ENCODE measurements at places on chromosomes 1 and 21.

- no peak for DNase-seq
Measured at GRCh38 chr1:12339396-12339795, 109.6 kb downstream of the VPS13D start.

DNA sequence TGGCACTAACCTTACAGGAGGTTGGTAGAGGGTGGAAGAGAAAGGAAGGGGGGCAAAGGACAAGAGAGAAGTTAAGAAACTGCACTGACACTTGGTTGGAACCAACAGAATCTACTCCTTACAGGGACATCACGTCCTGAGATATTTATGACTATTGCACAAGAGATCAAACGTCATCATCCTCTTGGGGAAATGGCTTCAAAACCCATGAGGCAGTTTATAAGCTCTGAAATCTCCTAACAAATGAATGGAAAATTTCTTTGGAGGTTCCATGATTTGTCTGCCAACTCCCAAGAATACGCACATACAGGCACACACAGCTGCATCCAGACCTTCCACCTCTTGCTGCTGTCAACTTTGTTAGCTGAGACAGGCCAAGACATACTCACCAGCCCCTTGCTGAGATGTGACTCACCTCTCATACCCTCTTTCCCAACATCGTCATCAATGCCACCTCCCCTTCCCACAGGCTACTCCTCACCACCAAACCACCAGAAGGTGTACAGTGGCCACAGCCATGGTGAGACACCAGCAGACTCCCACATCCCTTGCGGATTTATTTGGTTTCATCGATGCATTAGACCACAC lies 135.5 kb downstream of the SETD4 start:
- DNase-seq: no peak

GRCh38 chr1:148308832-148309458 lies 156.9 kb upstream of the NBPF11 start:
- DNase-seq: no peak

DNA sequence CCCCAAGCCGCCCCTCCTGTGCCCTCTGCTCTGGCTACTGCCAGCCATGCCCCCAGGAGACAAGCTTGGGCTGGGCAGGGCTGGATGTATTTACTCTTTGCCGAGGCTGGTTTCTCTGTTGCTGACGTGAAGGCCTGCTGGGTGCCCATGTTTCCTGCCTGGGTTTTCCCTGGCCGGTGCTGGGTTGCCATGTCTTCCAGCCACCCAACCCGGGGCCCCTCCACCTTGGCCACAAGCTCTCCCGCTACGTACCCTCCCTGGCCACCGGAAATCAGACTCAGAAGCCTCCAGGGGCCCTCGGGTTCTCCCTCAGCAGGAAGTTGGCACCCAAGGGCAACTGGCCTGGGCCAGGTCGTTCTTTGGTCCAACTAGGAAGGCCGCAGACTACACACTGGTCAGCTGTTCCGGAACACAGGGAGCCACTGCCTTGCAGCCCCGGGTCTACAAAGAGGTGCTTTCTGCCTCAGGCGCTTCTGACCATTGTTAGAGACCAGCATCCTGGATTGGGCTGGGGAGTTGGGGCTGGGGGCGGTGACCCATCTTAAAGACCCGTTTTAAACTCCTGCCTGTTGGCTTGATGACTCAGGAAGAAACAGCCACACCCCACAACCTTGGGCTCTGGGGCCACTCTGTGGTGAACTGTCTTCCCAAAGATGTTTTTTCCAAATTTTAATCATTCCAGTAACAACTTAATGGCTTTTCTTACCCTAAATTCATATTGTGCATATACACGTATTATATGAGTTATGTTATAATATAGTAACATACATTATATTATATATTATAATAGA lies 71.2 kb upstream of the RUNX3 start:
- DNase-seq: no peak

DNA sequence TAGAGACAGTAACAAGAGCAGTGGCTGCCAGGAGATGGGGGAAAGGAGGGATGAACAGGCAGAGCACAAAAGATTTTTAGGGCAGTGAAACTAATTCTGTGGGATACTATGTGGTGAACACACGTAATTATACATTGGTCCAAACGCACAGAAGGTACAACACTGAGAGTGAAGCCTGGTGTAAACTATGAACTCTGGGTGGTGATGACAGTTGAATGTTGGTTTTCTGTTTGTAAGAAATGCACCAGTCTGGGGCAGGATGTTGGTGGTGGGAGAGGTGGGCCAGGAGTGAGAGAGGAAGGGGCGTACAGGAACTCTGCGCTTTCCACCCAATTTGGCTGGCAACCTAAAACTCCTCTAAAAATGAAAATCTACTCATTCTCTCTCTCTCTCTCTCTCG lies 50.2 kb upstream of the TIAM1 start:
- peak; percentile 5 for DNase-seq

DNA sequence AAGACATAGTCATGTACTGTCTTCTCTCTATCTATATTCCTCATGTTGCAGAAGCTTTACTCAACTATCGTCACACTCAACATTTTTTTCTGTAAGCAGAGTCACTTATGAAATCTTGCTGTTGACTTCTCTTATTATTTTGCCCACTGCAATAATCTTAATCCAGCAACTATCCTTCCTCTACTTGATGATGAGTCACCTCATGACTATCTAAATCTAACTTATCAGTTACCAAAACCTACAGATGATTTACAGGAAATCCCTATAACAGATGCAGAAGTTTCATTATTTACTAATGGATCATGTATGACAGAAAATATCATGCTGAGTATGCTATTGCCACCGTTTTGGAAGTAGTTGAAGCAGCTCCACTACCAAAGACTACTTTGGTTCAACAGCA lies 378.9 kb downstream of the DUSP10 start:
- no peak for DNase-seq

DNA sequence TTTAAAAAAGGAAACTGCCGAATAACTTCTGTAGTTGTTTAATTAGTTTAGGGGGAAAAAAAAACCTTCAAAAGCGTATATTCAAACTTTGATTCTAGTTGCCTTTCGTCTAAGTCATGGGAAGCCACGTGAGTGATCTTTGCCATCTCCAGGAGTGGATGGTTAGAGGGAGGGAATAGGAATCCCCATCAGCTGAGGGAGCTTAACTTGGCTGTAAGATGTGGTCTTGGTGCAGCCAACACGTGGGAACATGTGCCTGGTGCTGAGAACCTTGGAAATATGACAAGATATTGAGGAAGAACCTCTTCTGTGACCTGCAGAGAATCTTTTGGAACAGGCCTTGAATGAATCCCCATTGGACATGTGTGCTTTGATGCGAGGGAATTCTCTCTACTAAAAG lies 1.7 kb downstream of the BACE2 start:
- DNase-seq: no peak

- DNase-seq: no peak
Measured at GRCh38 chr1:14778541-14778897, 180.0 kb downstream of the KAZN start.

DNA sequence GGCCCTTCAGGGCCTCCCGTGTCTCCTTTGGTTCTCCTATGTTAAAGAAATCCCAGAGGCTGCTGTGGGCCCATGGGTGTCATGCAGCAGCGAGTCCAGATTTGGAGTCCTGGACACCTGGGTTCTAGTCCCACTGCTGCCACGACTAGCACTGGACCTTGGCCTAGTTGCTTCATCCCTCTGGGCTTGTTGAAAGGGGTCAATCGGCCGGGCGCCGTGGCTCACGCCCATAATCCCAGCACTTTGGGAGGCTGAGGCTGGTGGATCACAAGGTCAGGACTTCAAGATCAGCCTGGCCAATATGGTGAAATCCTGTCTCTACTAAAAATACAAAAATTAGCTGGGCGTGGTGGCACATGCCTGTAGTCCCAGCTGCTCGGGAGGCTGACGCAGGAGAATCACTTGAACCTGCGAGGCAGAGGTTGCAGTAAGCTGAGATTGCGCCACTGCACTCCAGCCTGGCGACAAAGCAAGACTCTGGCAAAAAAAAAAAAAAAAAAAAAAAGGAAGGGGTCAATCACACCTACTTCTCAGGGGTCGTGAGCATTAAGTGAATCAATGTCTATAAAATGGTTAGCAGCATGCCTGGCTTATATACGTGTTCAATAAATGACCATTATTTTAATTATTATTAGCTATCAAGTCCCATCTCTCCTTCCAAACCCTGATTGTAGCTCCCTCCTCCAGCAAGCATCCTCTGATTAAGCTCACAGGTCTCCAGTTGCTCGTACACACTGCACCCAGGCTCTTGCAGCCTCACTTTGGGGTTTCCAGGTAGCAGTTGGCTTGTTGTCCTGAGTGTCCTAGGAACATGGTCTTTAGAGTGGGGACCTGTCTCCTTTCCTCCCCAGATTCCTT lies 43.8 kb downstream of the KIRREL1 start:
- no peak for DNase-seq

DNA sequence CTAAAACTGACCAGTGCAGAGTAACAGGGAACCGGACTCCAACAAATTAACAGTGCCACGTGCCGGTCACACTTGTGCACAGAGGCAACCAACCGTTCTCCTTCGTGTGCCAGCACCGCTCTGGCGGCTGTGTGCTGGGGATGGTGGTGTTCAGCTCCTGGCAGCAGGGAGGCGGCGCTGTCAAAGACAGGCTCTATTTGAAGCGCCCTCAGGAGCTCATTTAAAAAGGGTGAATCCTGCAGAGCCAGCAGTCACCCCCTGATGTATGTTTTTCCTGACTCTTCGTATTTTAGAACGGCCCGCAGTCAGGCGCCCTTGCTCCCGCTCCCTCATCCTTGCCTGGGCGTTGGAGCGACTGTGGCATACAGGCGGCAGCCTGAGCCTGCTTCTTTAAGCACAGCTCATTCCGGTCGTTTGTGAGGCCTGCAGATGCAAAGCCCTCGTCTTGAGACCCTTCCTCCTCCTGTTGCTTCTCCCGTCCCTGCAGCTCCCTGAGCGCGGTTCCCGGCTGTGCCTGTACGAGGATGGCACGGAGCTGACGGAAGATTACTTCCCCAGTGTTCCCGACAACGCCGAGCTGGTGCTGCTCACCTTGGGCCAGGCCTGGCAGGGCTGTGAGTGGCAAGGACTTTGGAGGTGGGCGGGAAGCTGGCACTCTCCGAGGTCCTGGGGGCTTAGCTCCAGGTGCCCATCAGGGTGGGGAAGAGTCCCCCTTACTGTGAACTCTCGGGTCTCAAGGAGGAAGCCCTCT lies 1.1 kb downstream of the DFFB start:
- DNase-seq: no peak

GRCh38 chr1:35561972-35562680 lies 4.5 kb downstream of the NCDN start:
- DNase-seq: no peak

- no peak for DNase-seq
Measured at GRCh38 chr1:59565611-59566410, 248.9 kb upstream of the HOOK1 start.

- no peak for DNase-seq
Measured at GRCh38 chr1:110556471-110556807, 37.5 kb upstream of the KCNA10 start.

DNA sequence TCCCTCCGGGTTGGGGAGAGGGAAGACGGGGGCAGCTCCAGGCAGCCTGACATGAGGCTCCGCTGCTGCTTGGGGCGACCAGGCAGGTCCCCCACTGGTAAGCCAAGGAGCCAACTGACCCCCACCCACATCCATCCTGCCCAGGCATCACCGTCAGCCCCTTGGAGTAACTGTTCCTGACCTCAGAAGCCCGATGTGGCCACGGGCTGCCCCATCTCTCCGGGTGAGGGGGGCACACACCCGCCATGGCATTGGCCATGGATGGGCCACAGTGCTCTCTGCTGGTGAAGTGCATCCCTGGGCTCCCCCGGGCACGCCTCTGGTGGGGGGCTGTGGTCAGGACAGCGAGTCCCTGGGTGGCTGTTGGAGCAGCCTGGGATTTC lies 100.0 kb downstream of the CRYAA start:
- no peak for DNase-seq

All from coronary artery (tissue), 2 donors.